ENCODE measurements at places on chromosomes 16 and 17. TPM values are rescaled to one million over a fixed set of nuclear protein-coding genes. Genes with fewer than 3 reads are reported as not detected.

SLFN12 gene
- total RNA-seq: 12.4 TPM

DCUN1D3 gene
- 47.2 TPM for total RNA-seq

GRCh38 chr17:75153780-75154194 lies 525 bp downstream of the JPT1 start:
- peaks cover 12% of the 10 kb centered on the region for H3K4me1 ChIP-seq
- peak overlapping the region; percentile 73 for H3K4me3 ChIP-seq
- H3K36me3 ChIP-seq: no peaks in the 10 kb centered on the region
- no peaks in the 10 kb centered on the region for H3K27me3 ChIP-seq
- no peak for DNase-seq
- peak overlapping the region; percentile 71 for H3K27ac ChIP-seq

DNA sequence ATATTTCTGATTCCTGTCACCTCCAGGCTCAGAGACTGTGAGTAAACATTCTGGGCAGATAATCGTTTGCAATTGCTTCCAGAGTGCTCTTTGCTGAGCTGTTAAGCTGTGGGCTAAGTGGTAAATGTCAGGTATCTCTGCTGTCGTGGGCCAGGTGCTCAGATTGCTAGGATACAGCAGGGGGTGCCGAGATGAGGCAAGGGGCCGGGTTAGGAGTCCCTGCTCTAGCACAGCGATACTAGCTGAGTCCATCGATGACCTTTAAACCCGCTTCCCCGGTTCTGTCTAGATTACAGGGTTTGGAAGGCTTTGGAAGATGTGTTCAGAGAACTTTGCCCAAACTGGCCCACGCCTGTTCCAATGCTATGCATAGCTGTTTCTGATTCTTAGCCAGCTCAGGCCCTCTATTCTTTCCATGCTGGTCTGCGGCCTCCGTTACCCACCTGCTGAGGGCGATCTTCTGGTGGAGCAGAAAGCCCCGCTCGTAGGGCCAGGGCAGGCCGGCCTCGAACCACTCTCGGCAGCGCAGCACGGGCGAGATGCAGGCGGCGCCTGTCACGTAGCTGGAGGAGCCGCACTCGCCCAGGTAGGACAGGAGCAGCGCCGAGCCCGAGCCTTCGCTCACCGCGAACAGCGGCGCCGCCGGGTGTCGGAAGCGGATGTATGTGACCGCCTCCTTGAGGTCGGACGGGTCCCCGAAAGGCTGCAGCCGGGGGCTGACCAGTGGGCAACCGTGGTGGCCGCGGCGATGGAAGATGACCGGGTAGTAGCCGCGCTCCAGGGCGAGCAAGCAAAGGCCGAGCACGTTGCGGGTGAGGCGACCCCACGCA lies 979 bp downstream of the ABHD15 start:
- peak overlapping the region; percentile 63 for H3K4me3 ChIP-seq
- no peak overlapping the region for H3K27ac ChIP-seq
- peak; percentile 31 for DNase-seq
- no peaks in the 10 kb centered on the region for H3K36me3 ChIP-seq
- peaks cover 39% of the 10 kb centered on the region for H3K4me1 ChIP-seq
- H3K27me3 ChIP-seq: no peaks in the 10 kb centered on the region

DNA sequence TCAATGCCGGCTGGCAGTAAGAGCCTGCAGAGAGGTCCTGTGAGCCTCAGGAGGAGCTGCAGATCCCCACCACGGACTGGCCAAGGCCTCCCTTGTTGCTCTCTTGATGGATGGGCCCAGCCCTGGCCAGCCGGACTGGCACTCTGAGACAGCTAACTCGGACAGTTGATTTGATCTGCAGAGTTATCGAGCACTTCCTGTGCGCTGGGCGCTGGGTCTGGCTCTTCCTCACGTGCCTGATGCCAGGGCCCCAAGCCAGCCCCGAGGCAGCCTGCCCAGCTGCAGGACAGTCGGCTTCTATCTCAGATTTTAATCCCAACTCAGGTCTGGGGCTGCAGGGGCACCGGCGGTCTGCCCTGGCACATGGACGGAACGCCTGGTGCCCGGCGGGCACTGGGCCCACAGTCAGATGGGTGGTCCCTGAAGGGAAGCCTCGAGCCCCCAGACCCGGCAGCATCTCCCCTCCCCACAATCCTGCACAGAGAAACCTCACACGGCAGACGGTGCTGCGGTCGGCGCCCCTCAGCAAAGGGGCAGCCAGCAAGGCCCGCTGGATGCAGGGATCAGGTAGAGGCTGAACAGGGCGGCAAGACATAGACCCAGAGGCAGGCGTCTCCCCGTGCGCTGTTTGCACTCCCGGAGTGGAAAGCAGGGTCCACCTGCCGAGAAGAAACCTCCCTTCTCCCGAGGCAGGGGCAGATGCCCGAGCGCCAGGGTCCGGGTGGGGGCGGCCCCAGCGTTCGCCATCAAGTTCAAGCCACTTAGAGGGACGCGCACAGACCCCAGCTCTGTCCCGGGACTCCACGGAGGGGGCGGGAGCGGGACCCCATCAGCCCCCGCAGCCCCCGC lies 34.0 kb downstream of the TIMM22 start:
- peak overlapping the region; percentile 71 for H3K27ac ChIP-seq
- H3K36me3 ChIP-seq: no peaks in the 10 kb centered on the region
- no peak overlapping the region for H3K4me3 ChIP-seq
- peak; percentile 91 for DNase-seq
- no peaks in the 10 kb centered on the region for H3K27me3 ChIP-seq

GRCh38 chr17:50519141-50519834 lies 11.0 kb downstream of the MYCBPAP start:
- no peaks in the 10 kb centered on the region for H3K36me3 ChIP-seq
- H3K27ac ChIP-seq: no peak overlapping the region
- no peak overlapping the region for H3K4me3 ChIP-seq
- no peaks in the 10 kb centered on the region for H3K27me3 ChIP-seq
- H3K4me1 ChIP-seq: peaks cover 15% of the 10 kb centered on the region
- DNase-seq: no peak
